Astrocyte (in vitro differentiated cells and primary cell): ENCODE measurements at places on chromosomes 3 and 15. TPM values are rescaled to one million over a fixed set of nuclear protein-coding genes. Genes with fewer than 3 reads are reported as not detected.

GRCh38 chr15:66006986-66007385, 137.7 kb downstream of the RAB11A start:
- H3K36me3 ChIP-seq = no peaks in the 10 kb centered on the region
- no peak overlapping the region for H3K27ac ChIP-seq
- no peak overlapping the region for H3K4me3 ChIP-seq
- peak; percentile 8 for DNase-seq
- H3K27me3 ChIP-seq = peaks cover 2% of the 10 kb centered on the region

DNA sequence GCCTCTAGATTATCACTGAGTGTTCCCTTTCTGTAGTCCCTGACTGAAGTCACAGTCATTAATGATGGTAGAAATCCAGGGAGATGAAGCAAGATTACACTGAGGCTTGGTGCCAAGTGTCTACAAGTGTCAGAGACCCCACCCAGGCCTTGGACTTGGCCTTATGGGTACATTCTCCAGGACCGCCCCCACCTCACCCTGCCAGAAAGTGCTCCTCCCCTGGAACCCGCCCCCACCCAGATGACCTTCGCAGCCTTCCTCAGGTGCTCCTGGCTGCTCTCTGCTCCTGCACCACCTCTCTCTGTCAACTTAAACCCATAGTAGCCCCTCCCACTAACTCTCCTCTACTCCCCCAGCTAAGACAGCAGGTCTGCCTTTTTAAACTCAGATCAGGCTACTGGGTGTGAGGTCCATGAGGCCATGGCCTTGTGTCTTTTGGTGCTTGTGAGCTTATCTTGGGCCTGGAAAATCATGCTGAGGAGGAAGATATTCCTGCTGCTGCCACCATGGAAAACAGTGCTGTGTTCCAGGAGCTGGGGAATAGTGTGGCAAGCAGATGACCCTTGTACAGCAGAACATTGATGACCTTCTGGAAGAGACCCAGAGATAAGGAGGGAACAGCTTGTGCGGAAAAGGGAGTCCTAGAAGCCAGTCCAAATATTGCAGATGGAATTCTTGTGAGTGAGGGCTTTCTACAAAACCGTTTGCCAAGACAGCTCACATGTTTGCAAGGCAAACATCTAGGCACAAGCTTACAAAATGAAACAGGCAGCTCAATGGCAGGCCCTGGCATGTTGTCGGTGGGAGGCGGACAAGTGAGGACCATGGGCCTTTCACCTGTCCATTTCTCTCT, 40.3 kb upstream of the NDUFB4 start:
- no peaks in the 10 kb centered on the region for H3K27me3 ChIP-seq
- H3K27ac ChIP-seq = no peak overlapping the region
- H3K36me3 ChIP-seq = no peaks in the 10 kb centered on the region
- DNase-seq = no peak
- no peak overlapping the region for H3K4me3 ChIP-seq

DNA sequence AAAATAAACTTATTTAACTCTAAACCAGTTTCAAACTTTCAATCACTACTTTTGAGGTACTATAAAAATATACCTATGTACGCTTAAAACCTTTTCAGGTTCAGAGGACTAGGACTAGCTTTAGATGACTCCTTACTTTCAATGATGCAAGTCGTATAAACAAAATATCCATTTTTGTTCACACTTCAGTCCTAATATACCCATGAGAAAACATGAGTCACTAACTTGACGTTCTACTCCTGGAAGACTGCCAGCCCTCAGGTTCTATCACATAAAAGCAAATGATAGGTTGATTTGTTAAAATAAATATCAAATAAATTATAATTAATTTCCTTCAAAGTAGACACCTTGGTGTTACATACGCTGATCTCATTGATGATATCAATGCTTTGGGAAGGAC, 10.6 kb upstream of the P3H2 start:
- H3K4me3 ChIP-seq = no peak overlapping the region
- peak; percentile 74 for DNase-seq
- H3K4me1 ChIP-seq = no peaks in the 10 kb centered on the region
- no peak overlapping the region for H3K27ac ChIP-seq
- H3K27me3 ChIP-seq = no peaks in the 10 kb centered on the region

DNA sequence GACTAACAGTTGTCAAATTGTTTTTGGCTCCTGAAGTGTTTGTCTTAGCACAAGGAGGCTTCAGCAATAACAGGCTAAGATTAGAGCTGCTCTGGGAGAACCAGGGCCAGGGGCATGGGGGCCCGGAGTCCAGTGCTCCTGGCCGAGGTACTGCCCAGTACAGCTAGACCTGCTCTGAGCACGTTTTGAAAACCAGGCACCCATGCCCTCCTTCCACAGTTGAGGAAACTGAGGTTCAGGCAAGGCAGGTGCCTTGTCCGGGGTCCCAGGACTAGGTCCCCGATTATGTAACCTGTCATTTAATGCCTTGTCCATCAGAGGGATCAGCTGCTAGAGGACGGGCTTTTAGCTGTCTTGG, 19.2 kb downstream of the KBTBD13 start:
- H3K27ac ChIP-seq = no peak overlapping the region
- H3K27me3 ChIP-seq = no peaks in the 10 kb centered on the region
- peaks cover 9% of the 10 kb centered on the region for H3K4me1 ChIP-seq
- no peak overlapping the region for H3K4me3 ChIP-seq
- H3K36me3 ChIP-seq = peaks cover 8% of the 10 kb centered on the region

DNA sequence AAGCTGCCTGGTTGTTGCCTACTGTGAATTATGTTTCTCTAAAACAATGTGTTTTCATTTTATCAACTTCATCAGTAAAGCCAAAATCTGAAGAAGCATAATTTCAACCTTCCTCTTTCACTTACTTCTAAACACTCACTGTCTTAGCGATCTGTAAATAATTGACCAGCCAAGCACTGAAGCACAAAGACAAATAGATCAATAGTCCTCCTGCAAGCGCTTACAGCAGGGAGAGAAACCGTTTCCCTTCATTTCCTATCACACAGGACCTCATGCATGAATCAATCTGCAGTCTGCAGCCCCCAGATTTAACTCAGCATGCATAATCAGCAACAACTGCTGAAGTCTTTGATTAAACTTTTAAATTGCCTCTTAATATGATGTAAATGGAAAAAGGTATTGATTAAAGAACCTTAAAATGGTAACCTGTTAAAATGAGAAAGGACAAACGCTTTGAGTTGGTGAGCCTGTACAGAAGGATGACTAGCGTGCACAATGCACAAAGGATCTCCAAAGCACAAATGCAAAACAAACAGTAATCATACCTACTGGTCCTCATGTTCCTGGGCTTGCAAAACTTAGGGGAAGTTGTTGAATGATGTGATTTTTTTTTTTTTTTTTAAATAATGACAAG, 370.2 kb upstream of the ZNF385D start:
- H3K27me3 ChIP-seq = peaks cover 19% of the 10 kb centered on the region
- H3K27ac ChIP-seq = no peak overlapping the region
- H3K36me3 ChIP-seq = no peaks in the 10 kb centered on the region

Gene BTLA
- not detected in 2 replicates for total RNA-seq

- DNase-seq = no peak
- H3K4me3 ChIP-seq = no peak overlapping the region
- H3K27me3 ChIP-seq = no peaks in the 10 kb centered on the region
- no peaks in the 10 kb centered on the region for H3K4me1 ChIP-seq
These were observed 24.9 kb downstream of the ALS2CL start for GRCh38 chr3:46668591-46668990.

Gene ZBTB38
- total RNA-seq = 57.6 and 60.7 TPM in 2 replicates

Gene GOLGA8S
- total RNA-seq = 0.14 and 0.26 TPM in 2 replicates

- no peak overlapping the region for H3K4me3 ChIP-seq
- DNase-seq = no peak
- H3K36me3 ChIP-seq = no peaks in the 10 kb centered on the region
- peaks cover 18% of the 10 kb centered on the region for H3K4me1 ChIP-seq
- no peak overlapping the region for H3K27ac ChIP-seq
- H3K27me3 ChIP-seq = no peaks in the 10 kb centered on the region
These were observed 338.4 kb upstream of the C2CD4B start for GRCh38 chr15:62503451-62503850.

- no peaks in the 10 kb centered on the region for H3K4me1 ChIP-seq
- H3K4me3 ChIP-seq = no peak overlapping the region
- no peaks in the 10 kb centered on the region for H3K36me3 ChIP-seq
- no peaks in the 10 kb centered on the region for H3K27me3 ChIP-seq
These were observed 74.2 kb upstream of the POU1F1 start for GRCh38 chr3:87350367-87351199.

Gene VPS13C
- total RNA-seq = 33.6 and 35.4 TPM in 2 replicates

- no peaks in the 10 kb centered on the region for H3K27me3 ChIP-seq
- H3K4me1 ChIP-seq = no peaks in the 10 kb centered on the region
- DNase-seq = no peak
These were observed 37.9 kb downstream of the PSTPIP1 start for GRCh38 chr15:77032647-77033416.

DNA sequence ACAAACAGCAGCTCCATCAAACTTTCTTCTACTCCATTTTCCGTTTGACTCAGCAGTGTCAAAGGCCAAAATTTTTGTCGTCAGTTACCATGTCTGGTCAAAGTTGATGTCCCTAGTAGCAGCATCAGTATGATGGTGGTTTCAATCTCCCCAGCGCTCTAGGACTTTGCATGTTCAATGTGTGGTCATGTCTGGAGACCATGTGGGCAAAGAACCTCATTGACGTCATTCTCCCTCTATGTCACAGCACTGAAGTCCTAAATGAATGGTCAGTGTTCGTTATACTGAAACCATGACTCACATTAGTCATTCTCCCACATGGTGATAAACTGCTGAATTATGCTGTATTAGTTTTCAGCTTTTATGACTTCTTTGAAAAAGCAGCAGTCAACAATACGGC, 23.2 kb downstream of the SHC4 start:
- H3K27me3 ChIP-seq = no peaks in the 10 kb centered on the region
- H3K4me1 ChIP-seq = peaks cover 43% of the 10 kb centered on the region
- H3K27ac ChIP-seq = peak overlapping the region; percentile 98
- peak; percentile 100 for DNase-seq
- no peak overlapping the region for H3K4me3 ChIP-seq
- no peaks in the 10 kb centered on the region for H3K36me3 ChIP-seq

Gene DUOXA2
- not detected in 2 replicates for total RNA-seq

DNA sequence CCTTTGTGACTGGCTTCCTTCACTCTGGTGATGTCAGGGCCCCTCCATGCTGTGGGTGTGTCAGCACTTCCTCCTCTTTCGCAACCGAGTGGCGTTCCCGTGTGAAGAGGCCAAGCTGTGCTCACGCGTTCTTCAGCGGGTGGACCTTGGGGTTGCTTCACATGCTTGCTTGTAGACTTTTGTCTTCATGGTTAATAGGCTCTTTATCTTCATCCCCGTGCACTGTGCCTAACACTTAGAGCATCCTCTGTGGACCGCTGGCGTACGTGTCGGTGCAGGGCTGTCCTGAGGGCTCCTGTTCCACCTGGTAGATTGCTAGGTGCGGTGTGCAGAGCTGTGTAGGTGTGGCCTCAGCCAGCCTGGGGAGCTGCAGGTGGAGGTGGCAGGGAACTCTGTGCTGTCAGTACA, 182.3 kb downstream of the OR4M2 start:
- no peak overlapping the region for H3K27ac ChIP-seq
- H3K4me1 ChIP-seq = no peaks in the 10 kb centered on the region
- no peak for DNase-seq

GRCh38 chr3:81395739-81396513, 365.5 kb downstream of the GBE1 start:
- H3K36me3 ChIP-seq = no peaks in the 10 kb centered on the region
- H3K4me1 ChIP-seq = no peaks in the 10 kb centered on the region
- H3K27ac ChIP-seq = no peak overlapping the region

DNA sequence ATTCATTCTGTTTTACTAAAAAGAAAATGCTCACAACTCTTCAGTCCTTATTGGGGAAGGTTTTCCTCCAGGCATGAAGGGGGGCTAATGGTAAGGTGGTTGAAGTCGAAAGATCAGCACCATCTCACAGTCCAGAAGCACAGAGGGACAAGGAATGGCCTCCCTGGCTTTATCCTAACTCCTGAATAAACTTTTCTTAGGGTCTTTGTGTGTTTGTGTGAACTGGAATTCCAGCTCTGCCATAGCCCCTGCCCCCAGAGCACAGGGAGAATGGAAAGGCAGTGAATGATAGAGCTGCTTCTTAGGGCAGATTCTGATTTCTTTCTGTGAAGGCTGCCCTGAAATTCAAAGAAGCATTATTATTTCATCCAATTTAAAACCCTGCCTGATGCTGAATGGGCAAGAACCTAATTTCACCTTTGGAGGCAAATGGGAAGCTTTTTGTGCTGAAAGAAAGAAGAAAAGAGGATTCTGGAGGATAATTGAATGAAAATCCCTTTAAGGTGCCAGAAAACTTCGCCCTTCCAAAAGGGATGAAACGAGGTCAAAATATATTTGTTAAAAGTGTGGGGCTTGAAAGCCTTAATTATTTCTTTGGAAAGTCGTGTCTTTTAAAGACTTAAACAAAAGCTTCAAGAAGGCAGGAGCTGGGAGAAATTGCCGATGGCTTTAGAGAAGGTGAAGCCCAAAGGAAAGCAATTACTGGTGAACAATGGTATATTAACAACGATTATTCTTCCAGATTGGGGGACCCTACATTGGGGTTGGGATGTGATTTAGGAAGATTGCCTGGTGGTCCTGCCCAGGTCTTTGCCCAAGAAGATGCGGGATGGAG, 259.9 kb upstream of the RGMA start:
- DNase-seq = no peak
- H3K4me3 ChIP-seq = no peak overlapping the region
- no peaks in the 10 kb centered on the region for H3K36me3 ChIP-seq
- no peaks in the 10 kb centered on the region for H3K27me3 ChIP-seq

Gene RETNLB
- not detected in 2 replicates for total RNA-seq

- H3K27me3 ChIP-seq = no peaks in the 10 kb centered on the region
- no peak overlapping the region for H3K4me3 ChIP-seq
- H3K27ac ChIP-seq = no peak overlapping the region
- no peaks in the 10 kb centered on the region for H3K36me3 ChIP-seq
These were observed 289.9 kb upstream of the ATP11B start for GRCh38 chr3:182503401-182503800.

GRCh38 chr15:75685195-75685594, 27.5 kb downstream of the CSPG4 start:
- DNase-seq = no peak
- H3K4me1 ChIP-seq = no peaks in the 10 kb centered on the region
- no peak overlapping the region for H3K4me3 ChIP-seq
- no peak overlapping the region for H3K27ac ChIP-seq

DNA sequence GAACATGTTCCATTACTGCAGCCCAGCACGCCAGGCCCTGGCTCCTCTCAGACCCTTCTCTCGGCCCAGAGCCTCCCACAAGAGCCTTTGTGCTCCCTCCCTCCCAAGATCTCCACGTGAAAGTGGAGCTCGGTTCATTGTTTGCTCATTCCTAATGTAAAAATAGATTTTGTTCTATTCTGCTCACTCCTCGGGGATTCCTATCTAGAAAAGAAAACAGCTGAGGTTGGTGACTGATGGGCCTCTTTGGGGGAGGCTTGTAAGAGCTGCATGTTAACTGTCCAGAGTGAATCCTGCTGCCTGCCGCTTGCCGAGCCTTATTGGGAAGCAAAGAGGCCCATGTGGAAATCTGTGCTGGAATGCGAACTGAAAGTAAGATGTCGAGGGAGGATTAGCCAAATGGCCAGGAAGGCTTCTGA, 267.1 kb downstream of the LRTM1 start:
- no peaks in the 10 kb centered on the region for H3K27me3 ChIP-seq
- no peak overlapping the region for H3K27ac ChIP-seq
- H3K4me3 ChIP-seq = no peak overlapping the region
- DNase-seq = no peak
- no peaks in the 10 kb centered on the region for H3K36me3 ChIP-seq

GRCh38 chr15:68793776-68794175, 26.9 kb downstream of the ANP32A start:
- no peak for DNase-seq
- H3K4me3 ChIP-seq = no peak overlapping the region
- no peaks in the 10 kb centered on the region for H3K36me3 ChIP-seq
- H3K27ac ChIP-seq = no peak overlapping the region
- no peaks in the 10 kb centered on the region for H3K27me3 ChIP-seq

GRCh38 chr3:133127381-133127780, 89.2 kb downstream of the TMEM108 start:
- no peaks in the 10 kb centered on the region for H3K36me3 ChIP-seq
- no peak for DNase-seq
- H3K4me1 ChIP-seq = no peaks in the 10 kb centered on the region
- H3K4me3 ChIP-seq = no peak overlapping the region
- no peaks in the 10 kb centered on the region for H3K27me3 ChIP-seq

Gene CELF6
- total RNA-seq = 0.41 TPM in 1 of 2 replicates, not detected in the other
